ENCODE measurements at places on chromosomes 12 and 14.

DNA sequence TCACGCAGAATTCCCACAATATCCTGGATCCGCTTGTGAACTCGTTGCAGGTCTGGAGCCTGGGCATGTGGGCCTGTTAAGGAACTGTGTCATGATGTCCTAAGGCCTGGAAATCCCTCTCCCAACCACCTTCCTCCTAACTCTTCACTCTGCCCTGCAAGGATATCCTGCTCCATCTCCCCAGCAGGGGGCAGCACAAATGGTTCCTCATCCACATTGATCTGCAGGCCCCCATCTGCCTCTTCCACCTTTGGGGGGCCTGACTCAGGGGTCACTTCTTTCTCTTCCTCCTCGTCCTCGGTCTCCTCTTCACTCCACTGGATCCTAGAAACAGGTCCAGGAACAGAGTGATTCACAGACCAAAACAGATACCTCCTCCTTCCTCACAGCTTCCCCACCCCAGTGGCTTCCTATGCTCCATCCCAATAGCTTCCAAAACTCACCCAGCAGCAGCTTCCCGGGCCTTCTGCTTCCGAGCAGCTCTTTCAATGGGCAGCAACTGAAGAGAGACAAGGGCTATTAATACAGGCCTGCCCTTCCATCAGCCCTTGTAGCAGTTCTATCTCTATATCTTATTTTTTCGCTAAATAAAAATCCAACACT is 4.5 kb downstream of the NOP2 start:
- DNase-seq = no peak

GRCh38 chr12:98470469-98471082 is 44.8 kb upstream of the TMPO start:
- no peak for DNase-seq

DNA sequence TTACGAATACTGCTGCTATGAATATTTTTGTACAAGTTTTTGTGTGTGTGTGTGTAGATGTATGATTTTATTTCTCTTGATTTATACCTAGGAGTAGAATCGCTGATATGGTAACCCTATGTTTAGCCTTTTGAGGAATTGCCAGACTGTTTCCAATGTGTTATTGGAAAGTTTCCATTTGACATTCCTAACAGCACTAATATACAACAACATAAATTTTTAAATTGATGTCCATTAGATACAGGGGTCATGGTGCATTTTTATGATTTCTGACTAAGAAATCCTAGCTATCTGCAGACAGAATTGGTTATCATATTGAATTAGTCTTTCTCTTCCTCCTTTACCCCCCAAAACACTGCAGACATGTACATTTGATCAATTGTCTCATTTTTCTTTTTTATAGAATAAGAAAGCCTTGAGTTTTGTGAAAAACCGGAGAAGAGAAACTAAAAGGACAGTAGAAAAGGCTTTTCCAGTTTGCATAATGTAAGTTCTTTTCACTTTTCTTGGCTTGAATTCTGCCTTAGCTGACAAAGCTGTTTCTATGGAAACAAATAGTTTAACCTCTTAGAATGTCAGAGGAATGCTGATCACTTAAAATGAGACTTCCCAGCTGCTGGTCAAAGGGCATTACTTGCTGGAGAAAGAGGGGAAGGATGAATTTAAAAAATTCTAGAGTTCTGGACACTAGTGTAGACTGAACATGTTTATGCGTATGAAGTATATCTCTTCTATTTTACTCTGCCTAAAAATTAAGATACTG is 28.2 kb downstream of the PALS1 start:
- no peak for DNase-seq

DNA sequence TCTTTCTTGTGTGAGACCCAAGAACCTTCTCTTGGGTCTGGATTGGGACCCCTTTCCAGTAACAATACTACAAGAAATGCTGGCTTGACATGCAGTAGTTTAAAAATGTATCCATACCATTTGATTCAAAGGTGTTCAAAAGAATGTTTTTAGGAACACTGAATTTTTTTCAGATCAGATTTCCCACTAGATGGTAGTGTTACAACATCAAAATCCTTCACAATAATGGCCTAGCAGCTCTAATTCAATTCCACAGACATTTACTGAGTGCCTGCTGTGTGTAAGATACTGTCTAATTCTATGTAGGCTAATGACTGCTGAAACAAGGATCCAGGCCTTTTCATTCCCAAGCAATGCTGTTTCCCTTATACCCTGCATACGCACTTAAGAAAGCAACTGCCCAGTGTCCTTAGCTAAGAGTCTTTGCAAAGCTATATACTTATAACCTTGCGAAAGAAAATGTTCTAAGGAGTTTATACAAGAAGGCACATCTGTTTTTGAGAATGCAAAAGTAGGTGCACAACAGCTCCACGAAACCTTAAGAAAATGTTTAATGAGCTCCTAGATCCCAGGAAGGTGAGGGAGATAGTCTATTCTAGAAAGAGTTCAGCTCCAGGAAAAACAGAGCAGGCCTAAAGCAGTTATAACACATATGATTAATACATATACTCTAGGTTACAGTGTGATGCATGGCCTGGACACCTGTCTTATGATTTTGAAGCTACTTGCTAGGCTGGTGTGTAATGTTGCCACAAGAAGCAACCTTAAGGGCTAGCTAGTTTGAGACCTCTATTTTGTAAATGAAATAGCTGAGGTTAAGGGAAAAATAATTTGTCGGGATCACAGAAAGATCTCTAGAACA is 50.9 kb upstream of the PKP2 start:
- no peak for DNase-seq

DNA sequence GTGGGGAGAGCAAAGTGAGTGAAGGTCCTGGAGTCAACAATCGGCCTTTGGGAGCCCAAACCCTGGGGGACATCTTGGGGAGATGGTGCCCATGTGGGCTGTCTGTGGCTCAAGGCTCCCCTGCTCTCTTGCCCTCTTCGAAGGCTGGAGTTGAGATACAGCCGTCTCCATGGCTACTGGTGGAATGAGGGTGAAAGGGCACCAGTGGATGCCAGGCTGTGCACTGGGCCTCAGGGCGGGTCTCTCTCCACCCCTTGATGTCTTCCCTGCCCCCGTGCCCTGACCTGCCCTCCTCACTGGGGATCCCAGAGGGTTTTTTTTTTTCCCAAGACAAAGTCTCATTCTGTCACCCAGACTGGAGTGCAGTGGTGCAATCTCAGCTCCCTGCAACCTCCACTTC is 2.0 kb upstream of the ANKRD9 start:
- no peak for DNase-seq

- no peak for DNase-seq
These were observed 32.4 kb downstream of the DENND5B start for GRCh38 chr12:31558521-31558920.

GRCh38 chr12:77387214-77387613 is 321.8 kb upstream of the E2F7 start:
- no peak for DNase-seq

DNA sequence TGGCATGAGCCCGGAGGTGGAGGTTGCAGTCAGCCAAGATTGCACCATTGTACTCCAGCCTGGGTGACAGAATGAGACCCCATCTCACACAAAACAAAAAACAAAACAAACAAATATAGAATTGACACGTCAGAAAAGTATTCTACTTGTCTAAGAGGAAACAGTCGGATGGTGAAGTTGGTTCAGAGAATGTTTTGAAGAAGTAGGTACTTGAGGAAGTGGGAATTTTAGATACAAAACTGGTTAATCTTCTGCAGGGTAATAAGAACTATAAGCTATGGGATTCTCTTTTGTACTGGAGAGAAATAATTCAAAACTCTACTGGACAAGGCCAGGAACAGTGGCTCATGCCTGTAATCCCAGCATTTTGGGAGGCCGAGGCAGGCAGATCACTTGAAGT is 14.6 kb upstream of the TCTN1 start:
- DNase-seq = no peak

DNA sequence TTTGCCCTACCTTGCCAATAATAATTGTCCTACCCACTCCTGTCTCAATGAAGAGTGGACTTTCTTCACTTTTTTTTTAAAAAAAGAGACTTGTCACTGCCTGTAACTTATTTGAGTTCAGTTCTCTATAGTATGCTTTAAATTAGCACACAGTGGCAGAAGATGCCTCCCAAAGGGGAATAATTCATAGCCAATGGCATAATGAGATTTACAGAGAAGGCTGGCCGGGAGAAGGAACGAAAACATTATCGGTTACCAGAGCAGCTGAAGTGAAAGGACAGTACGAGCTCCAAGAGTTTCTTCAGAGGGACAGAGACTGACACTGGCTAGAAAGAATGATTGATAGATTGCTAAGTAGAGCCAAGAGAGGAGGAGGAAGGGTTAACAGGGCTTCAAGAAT is 356.3 kb downstream of the EMP1 start:
- no peak for DNase-seq

GRCh38 chr12:2244013-2244861 is 191.4 kb downstream of the CACNA1C start:
- DNase-seq = no peak

DNA sequence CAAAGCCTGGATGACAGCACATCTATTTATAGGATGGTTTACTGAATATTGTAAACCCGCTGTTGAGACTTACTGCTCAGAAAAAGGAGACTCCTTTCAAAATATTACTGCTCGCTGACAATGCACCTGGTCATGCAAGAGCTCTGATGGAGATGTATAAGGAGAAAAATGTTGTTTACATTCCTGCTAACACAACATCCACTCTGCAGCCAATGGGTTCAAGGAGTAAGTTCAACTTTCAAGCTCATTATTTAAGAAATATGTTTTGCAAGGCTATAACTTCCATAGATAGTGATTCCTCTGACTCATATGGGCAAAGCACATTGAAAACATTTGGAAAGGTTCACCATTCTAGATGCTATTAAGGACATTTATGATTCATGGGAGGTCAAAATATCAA is 201.7 kb downstream of the SNAPC1 start:
- DNase-seq = no peak

DNA sequence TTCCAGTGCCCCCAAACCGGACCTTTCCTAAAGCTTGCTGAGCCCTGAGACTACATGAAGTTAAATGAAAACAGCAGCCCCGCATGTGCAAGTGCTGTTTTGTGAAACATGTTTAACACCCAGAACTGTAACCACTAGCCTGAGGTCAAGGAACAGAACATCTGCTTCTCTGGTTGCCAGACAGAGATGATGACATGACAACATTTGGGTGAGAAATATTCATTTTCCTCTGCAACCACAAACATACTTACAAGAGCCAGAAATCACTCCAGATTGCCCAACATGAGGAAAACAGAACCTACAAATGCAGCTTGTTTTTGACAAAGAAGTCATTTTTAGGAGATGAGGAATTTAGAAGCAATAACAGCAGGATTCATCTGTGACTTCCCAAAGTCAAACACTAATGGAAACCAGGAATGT is 110.4 kb downstream of the BCAT1 start:
- DNase-seq = no peak

- DNase-seq = no peak
These were observed 145.6 kb upstream of the SEL1L start for GRCh38 chr14:81679226-81679625.

- no peak for DNase-seq
These were observed 16.1 kb downstream of the UBC start for GRCh38 chr12:124898200-124898922.

DNA sequence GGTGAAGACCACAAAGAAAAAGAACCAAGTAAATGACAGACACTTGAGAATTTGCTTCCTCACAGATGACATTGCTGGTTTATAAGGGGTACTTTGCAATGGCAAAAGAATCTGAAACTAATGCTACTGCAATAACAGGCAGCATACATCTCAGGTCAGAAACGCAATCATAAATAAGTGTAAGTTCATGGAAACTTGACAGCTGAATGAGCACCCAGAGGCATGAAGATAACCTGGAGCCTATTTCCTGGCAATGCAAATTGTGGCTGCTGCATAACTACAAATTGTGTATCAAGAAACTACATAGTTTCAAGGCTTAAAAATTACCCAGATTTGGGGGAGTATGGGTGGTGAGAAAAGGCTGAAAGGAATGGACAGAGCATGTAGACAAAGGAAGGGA is 8.5 kb upstream of the MYO1A start:
- DNase-seq = no peak

GRCh38 chr14:36579573-36580140 is 2.8 kb downstream of the NKX2-8 start:
- DNase-seq = no peak

DNA sequence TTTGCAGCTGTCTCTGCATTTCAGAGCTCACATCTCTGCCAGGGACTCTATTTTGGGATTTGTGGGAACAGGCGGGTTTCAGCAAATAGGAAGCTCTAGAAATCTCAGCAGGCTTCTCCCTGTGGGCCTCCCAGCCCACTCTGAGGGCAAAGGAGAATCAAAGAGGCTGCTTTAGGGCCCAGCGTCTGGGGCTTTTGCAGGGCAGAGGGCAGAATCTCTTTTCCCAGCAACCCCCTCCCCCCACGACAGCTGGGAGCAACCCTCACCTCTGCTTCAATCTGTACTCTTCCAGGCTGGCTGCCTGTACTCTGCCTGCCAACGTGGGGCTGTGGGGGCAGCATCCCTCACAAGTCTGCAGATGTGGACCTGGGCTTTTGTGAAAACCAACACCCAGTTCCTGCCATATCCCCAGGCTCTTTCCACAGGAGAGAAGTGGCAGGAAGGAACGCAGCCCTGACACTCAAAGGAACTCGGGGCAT is 529.6 kb upstream of the TBX3 start:
- no peak for DNase-seq

- no peak for DNase-seq
These were observed 68.0 kb upstream of the IFNG-AS1 start for GRCh38 chr12:67921286-67921685.

GRCh38 chr14:28756884-28757570 is 9.6 kb upstream of the FOXG1 start:
- DNase-seq = no peak

DNA sequence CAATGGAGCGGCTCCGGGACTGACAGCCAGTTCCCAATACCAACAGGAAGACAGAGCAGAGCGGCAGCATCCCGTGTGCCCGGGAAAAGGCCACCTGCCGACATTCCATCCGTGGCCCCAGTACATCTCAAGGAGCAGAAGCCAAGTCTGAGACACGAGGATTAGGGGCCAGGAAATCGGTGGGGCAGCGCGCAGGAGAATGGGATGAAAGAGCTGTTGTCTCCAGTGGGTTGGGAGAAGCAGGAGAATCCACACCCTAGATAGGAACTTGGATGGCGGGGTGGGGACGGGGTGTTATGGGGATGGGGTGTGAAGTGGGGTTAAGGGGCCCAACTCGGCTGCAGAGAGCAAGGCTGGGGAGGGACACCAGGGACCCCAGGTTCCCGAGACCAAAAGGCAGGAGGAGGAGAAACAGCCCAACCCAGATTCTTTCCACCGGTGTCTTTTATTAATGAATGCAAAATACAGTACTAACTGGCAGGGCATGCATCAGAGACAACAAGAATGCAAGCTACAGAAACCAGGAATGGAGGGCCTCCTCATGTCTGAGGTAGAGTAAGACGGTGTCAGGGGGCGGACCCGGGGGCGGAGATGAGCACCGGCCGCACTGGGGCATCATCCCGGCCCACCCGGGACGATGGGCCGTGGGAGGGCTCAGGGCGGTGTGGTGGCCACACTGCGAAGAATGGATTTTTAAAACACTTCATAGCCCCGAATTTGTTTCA is 50.3 kb downstream of the BEGAIN start:
- no peak for DNase-seq

DNA sequence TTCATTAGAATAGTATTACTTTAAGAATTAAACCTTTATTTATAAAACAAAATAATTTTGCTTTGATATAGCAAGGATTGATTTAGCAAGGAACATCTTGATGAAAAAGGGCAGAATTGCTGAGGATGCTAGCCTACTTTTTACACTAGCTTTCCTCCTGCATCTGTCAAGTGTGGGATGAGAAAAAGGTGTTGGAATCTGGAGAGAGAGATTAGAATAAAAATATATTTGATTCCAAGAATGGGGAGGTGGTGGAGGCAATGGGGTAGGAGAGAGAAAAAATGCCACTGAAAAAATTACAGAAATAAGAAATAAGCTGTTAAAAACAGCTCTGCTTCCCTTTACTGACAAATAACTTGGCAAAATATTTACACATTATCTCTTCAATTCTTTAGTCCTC is 98.9 kb downstream of the NUMB start:
- DNase-seq = no peak

Measured in GOT3 (cell line).